ENCODE measurements at places on chromosomes 5 and 9.

DNA sequence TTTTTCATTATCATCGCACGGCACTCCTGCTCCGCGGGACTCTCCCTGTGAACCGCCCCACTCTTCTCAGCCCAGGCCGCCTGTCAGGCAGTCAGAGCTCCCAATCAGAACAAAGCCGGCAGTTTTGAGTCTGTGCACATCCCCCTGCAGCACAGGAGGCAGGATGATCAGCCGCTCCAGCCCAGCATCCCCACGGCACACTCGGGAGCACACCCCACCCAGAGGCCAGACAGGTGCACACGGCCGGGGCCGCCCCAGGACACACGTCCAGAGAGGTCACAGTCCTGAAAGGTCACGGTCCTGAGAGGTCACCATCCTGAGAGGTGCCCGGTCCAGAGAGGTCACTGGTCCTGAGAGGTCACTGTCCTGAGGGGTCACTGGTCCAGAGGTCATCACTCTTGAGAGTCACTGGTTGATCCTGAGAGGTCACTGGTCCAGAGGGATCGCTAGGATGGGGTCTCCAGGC, 8.4 kb downstream of the TPPP start:
- no peak for DNase-seq

DNA sequence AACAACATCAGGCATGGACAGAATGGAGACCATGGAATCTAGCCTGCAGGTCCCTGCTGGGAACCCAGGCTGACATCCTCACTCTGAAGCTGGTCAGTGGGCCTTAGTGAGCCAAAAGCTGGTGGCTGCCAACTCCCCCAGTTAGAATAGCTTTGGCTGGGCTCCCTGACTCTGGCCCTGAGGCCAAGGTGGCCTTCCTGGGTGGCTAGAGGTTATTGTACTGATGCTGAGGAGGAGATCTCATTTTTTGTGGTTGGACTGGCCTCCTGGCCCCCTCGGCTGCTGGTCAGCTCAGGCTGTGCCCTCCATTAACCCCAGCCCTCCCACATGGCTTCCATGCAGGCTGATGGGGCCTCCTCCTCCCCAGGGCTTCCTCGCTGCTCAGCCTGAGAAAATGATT, 101.2 kb upstream of the PANK3 start:
- no peak for DNase-seq

GRCh38 chr5:76836585-76836984, 13.2 kb upstream of the S100Z start:
- DNase-seq, result no peak

GRCh38 chr9:107447834-107448233, 41.7 kb downstream of the KLF4 start:
- DNase-seq, result no peak

- no peak for DNase-seq
Measured at GRCh38 chr5:171808951-171809350, 23.3 kb downstream of the SMIM23 start.

- peak; percentile 38 for DNase-seq
Measured at GRCh38 chr5:51895834-51896233, 512.6 kb downstream of the ISL1 start.

DNA sequence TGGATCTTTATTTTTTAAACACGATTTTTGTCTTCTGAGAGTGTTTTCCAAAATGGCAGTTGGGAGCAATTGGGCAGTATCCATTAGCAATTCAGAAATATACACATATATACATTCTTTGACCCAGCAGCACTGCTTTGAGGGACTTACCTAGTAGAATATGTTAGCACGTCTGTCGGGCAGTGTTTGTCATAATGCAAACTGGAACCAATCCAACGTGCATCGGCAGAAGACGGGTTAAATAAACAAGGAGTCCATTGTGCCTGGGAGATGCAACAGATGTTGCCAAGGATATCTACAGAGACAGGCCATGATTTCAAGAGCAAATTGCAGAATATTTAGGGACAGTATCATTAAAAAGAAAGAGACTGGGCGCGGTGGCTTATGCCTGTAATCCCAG, 107.0 kb downstream of the COL5A1 start:
- no peak for DNase-seq

- no peak for DNase-seq
Measured at GRCh38 chr5:73859696-73860095, 233.7 kb downstream of the ARHGEF28 start.

GRCh38 chr9:20760246-20760891, 76.3 kb downstream of the FOCAD start:
- peak; percentile 53 for DNase-seq
